ENCODE measurements at places on chromosomes 6 and 20. TPM values are rescaled to one million over a fixed set of nuclear protein-coding genes. Genes with fewer than 3 reads are reported as not detected.

MYB gene
- not detected for total RNA-seq

NOTCH4 gene
- total RNA-seq = 198 TPM

HCRTR2 gene
- total RNA-seq = not detected

PLG gene
- total RNA-seq = 10.7 TPM

PLAGL1 gene
- total RNA-seq = 86.3 TPM

NHLRC1 gene
- 0.32 TPM for total RNA-seq

KCNK5 gene
- total RNA-seq = 2.6 TPM

MAN1A1 gene
- total RNA-seq = 75.5 TPM

CST4 gene
- not detected for total RNA-seq

PRSS35 gene
- total RNA-seq = 1.8 TPM

EYA4 gene
- total RNA-seq = 6.2 TPM

SPATS1 gene
- total RNA-seq = not detected

SMOC2 gene
- 102 TPM for total RNA-seq

RGS17 gene
- total RNA-seq = not detected

TREML2 gene
- not detected for total RNA-seq

PTPRT gene
- 23.5 TPM for total RNA-seq

GRM1 gene
- total RNA-seq = not detected

IMPG1 gene
- not detected for total RNA-seq

COL21A1 gene
- 24.5 TPM for total RNA-seq

TRIM10 gene
- not detected for total RNA-seq

RIMS4 gene
- 4.0 TPM for total RNA-seq

HEY2 gene
- 0.32 TPM for total RNA-seq

BEND6 gene
- total RNA-seq = 1.3 TPM

PCIF1 gene
- total RNA-seq = 45.7 TPM

FOXS1 gene
- 21.8 TPM for total RNA-seq

PSORS1C1 gene
- not detected for total RNA-seq

Measured in ascending aorta (tissue), 2 donors.